ENCODE measurements at places on chromosomes 7 and 10. TPM values are rescaled to one million over a fixed set of nuclear protein-coding genes. Genes with fewer than 3 reads are reported as not detected.

The MGAM2 gene
- total RNA-seq: not detected

The ATOH7 gene
- total RNA-seq: not detected

The SLC16A9 gene
- total RNA-seq: 5.7 TPM

- DNase-seq: no peak
Measured at GRCh38 chr10:23203369-23204325, 11.5 kb downstream of the PTF1A start.

The GPR26 gene
- not detected for total RNA-seq

The PDE1C gene
- total RNA-seq: 46.5 TPM

The CRYGN gene
- total RNA-seq: 0.07 TPM

- no peak for DNase-seq
Measured at GRCh38 chr10:90430186-90430585, 427.7 kb downstream of the HTR7 start.

- no peak for DNase-seq
Measured at GRCh38 chr7:127736511-127736910, 84.5 kb downstream of the SND1 start.

GRCh38 chr10:116371737-116372136, 47.5 kb downstream of the CCDC172 start:
- DNase-seq: no peak

- no peak for DNase-seq
Measured at GRCh38 chr10:22332116-22332692, 11.3 kb downstream of the BMI1 start.

GRCh38 chr10:74921744-74922143, 95.3 kb downstream of the KAT6B start:
- no peak for DNase-seq

GRCh38 chr10:1928606-1929005, 191.3 kb upstream of the ADARB2 start:
- no peak for DNase-seq

GRCh38 chr7:155327590-155328320, 30.1 kb downstream of the INSIG1 start:
- DNase-seq: no peak

DNA sequence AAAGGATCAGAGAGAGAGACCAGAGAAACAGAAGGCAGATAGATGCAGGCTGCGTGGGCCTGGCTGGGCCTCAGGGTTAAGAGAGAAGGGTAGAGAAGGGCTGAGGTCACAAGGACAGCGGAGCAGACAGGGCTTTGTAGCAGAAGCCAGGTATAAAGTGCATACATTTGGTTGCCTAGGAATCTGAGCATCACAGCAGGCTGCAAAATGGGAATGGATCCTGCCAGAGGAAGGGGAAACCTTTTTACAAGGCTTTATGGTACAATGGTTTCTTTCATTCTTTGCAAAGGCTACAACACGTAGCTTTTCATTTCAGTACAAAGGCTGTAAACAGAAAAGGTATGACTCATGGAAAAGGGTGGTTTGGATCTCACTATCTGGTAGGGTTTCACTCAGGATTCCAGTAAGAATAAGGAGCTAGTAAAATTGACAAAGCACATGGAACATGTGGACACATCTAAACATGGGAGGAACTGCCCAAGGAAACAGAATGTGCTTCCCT, 275.1 kb downstream of the DOCK4 start:
- DNase-seq: no peak

GRCh38 chr7:27478084-27478483, 184.6 kb downstream of the HIBADH start:
- no peak for DNase-seq

The ACTL6B gene
- total RNA-seq: not detected

The COA1 gene
- 171 TPM for total RNA-seq

The SFR1 gene
- 13.0 TPM for total RNA-seq

- no peak for DNase-seq
Measured at GRCh38 chr7:40015790-40016296, 65.8 kb downstream of the CDK13 start.

DNA sequence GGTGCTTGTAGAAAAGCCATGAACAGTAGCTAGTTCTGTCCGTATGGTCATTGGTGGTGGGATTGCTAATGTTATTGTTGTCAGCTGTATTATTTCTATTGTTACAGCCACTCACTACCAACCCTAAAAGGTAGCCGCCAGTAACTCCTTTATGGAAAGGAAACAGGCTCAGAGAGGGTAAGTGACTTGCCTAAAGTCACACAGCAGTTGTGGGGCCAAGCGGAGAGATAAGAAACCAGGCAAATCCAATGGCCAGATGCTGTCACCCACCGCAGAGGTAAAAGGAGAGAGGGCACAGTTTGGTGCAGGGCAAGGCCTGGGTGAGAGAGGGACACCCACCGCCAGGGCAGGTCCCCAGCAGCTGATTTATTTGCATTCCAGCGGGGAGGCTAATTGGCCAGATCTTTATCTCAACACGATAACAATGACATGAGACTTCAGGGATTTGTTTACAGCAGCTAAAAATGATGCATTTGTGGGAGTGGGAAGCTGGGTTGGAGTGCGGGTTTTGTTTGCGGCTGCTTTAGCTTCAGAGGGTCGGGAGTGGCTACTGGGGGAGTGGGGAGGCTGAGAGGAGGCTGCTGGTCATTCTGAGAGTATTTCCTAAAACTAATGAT, 8.6 kb upstream of the NKX2-3 start:
- DNase-seq: no peak

The RPEL1 gene
- 0.17 TPM for total RNA-seq

DNA sequence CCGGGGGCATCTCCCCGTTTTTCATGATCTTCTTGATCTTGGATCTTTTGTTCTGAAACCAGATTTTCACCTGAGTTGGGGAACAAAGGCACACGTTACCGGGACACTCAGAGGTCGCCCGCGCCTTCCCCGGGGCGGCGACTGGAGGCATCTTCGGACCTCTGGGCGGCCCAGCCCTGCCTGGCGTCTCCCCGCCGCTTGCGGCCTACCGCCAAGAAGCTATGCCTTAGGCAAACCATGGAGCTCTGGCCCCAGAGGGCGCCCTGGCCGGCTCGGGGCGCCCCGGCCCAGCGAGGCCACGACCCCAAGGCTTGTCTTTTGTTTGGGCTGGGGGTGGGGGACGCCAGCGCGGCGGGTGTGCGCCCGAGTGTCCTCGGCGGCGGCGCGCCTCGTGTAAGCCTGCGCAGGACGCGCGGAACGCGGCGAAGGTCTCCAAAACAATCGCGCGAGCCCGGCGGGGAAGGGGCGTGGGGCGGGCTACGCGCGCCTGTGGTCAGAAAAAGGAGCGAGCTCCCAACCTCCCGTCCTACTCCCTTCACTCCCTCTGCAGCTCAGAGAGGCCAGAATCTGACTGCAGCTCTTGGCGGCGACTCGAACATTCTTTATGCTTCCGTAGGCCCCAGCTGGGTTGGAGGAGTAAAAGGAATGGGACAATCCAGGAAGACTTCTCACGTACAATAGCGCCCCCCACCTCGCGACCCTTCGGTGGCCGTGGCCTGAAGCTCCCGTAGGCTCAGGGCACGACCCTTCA, 3.5 kb downstream of the DLX5 start:
- DNase-seq: no peak

The SPRN gene
- total RNA-seq: not detected

- DNase-seq: no peak
Measured at GRCh38 chr7:26097837-26098668, 53.9 kb upstream of the NFE2L3 start.

DNA sequence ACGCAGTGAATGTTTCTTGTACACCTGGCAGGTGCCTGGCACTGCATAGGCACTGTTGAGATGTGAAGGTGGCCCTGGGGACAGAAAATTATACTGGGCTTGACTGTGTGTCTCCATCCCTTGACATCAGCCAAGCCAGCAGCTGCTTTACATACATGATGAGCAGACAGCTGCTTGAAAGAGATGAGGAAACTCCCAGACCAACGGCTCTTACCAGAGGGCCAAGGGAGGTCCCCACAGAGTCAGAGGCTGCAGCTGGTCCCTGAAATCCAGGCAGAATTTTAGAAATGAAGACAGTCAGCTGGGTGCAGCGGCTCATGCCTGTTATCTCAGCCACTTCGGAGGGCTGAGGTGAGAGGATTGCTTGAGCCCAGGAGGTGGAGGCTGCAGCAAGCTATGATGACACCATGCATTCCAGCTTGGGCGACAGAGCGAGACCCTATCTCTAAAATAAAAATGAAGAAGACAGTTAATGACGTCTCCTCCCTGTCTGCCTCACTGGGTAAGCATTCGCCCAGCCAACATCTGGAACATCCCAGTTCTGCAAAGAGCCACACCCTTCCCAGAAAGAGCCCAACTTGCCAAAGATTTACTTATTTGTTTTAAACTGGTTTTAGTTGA, 17.6 kb downstream of the LIMK1 start:
- no peak for DNase-seq

The CNTNAP2 gene
- 0.15 TPM for total RNA-seq

DNA sequence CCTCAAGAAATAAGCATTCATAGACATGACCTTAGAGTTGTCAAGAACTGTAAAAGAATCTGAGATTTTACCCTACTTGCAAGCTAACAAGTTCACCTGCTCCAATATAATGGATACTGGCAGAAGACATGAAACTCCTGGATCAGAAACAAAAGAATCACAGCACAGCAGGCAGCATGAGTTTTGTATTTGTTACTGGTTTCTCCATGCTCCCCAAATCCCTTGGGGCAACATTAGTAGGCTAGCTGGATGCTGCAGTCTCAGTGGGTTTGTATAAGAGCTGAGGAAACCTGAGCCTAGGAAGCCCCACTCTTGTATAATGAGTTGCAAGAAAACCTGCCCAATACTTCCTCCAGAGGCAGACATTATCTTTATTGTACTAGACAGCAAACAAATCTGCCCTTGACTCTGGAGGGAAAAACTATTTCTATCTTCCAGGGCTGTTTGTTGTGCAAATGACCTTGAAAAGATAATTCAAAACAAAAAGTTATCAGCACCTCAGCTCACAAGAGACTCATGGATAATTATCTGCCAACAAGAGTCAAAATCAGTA, 64.8 kb downstream of the ABLIM1 start:
- no peak for DNase-seq

GRCh38 chr10:63536698-63537097, 15.5 kb downstream of the REEP3 start:
- DNase-seq: no peak

The KCNMA1 gene
- total RNA-seq: 0.54 TPM

GRCh38 chr10:88840881-88841280, 10.8 kb downstream of the ANKRD22 start:
- no peak for DNase-seq

GRCh38 chr7:95925236-95925635, 152.9 kb downstream of the DYNC1I1 start:
- DNase-seq: no peak

DNA sequence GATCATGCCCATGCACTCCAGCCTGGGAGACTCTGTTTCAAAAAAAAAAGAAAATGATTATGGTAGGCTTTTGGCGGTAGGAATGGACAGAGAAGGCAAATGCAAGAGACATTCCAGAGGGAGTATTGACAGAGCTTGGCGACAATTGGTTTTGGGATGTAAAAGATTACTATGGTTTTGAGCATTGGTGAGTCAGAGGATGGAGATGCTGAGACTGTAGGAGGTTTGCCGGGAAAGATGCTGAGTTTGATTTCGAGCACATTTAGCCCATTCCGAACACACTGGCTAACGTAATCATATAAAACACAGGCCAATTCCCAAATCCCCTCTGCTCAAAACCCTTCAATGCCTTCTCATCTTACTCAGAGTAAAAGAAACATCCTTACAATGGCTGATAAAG, 161.6 kb upstream of the MKLN1 start:
- DNase-seq: no peak

DNA sequence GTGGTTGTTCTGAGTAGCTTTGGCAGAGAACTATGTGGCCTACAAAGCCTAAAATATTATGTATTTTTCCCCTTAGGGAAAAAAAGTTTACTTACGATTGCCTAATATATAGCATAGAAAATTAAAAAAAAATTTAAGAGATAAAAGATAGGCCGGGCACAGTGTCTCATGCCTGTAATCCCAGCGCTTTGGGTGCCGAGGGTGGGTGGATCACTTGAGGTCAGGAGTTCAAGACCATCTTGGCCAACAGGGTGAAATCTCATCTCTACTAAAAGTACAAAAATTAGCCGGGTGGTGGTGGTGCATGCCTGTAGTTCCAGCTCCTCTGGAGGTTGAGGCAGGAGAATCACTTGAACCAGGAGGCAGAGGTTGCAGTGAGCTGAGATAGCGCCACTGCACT, 439.2 kb upstream of the KLF6 start:
- DNase-seq: no peak

DNA sequence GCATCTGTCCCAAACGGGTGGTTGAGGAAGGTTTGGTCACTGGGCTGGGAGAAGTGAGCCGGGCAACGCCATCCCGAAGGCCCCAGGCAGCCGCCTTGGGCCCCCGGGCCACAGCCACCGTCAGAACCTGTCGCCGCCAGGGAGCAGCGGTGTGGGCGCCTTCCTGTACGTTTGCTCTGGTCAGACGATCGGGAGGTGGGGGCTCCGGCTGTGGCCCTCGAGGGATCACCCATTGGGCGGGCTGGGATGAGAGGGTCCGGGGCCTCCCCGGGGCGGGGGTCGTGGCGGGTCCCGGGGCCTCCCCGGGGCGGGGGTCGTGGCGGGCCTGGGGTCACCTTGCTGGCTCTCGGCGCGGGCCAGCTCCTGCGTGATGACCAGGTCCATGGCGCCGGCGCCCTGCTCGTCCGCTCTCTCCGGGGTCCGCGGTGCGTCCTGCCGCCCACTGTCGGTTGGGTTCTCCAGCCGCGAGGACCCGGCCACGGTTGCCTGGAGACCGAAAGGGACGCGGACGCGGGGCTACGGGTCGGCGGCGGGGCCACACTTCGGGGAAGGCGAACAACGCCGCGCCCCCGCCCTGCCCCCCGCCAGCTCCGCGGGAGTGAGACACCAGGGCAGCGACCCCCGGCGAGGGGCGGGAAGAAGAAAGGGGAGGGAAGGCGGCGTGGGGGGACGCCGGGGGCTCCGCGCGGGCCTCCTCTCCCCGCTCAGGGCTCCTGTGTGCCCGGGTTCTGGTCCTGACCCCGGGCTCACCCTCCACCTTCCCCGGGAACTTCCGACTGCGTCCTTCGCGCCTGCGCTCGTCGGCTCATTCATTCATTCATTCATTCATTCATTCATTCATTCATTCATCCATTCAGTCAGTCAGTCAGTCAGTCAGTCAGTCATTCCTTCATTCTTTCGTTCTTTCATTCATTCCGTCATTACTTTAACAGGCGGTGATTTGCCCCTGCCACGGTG, at the start of gene CFAP46:
Gene CFAP46, minus strand, starts transcription at position 470 of the 957 bp plus-strand sequence. Its CDS starts 86 bp downstream, at position 384.
- peak; percentile 50 for DNase-seq

- no peak for DNase-seq
Measured at GRCh38 chr7:91892821-91893340, 12.4 kb upstream of the MTERF1 start.

The AUTS2 gene
- total RNA-seq: 7.4 TPM

The OR6V1 gene
- total RNA-seq: not detected

- DNase-seq: no peak
Measured at GRCh38 chr10:48457949-48458661, 146.8 kb downstream of the ARHGAP22 start.

Data from NCI-H460 (cell line).